ENCODE measurements at places on chromosomes 12 and 14. TPM values are rescaled to one million over a fixed set of nuclear protein-coding genes. Genes with fewer than 3 reads are reported as not detected.
A peak's percentile ranks its signal among the peaks of the same experiment; 100 is the strongest.

Gene B3GNT4
- 1.8 TPM for total RNA-seq

Gene PZP
- total RNA-seq: not detected

Gene CDH24
- total RNA-seq: 164 TPM

Gene JPH4
- total RNA-seq: 52.7 TPM

Gene GNB3
- total RNA-seq: 45.7 TPM

GRCh38 chr12:22812531-22812930 is 187.6 kb downstream of the ETNK1 start:
- H3K27me3 ChIP-seq: no peaks in the 10 kb centered on the region
- no peak overlapping the region for H3K4me3 ChIP-seq

GRCh38 chr12:24838531-24838950 is 110.4 kb downstream of the BCAT1 start:
- peak overlapping the region; percentile 40 for H3K27ac ChIP-seq
- H3K36me3 ChIP-seq: no peaks in the 10 kb centered on the region
- peaks cover 6% of the 10 kb centered on the region for H3K4me1 ChIP-seq

DNA sequence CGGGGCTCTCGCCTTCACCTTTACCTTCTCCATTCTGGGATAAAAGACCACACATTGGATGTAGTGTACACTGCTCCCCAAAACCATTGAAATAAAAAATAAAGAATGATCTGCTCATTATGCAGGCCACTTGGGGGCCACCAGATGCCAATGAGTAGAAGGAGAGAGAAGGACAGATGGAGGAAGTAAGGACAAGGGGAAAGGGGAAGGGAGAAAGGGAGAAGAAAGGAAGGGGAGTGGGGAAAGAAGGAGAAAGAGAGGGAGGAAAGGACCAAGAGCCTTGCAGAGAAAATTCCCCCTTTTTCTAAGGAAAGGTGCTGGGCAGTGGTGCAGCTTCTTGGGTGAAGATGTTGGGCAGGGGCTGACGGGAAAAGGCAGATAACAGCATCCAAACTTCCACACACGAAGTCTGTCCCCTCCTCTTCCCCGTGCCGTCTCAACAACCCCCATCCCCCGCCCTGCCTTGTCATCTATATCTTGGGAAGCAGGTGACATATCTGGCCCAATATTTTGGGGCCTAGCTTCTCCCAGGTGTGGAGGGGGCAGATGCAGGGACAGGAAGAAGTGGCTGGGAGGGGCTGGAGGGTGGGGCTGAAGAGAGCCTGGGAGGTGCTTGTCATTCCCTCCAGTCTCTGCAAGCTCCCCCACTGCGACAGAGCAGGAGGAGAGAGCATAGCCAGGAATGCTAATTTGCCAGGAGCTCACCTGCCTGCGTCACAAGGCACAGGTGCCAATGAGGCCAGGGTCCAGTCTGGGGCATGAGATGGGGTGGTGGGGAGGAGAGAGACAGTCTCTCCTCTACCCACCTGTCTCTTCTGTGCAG is 107.5 kb downstream of the SINHCAF start:
- no peak overlapping the region for H3K4me3 ChIP-seq
- H3K27me3 ChIP-seq: peaks cover 18% of the 10 kb centered on the region
- no peak overlapping the region for H3K27ac ChIP-seq
- peaks cover 5% of the 10 kb centered on the region for H3K36me3 ChIP-seq

DNA sequence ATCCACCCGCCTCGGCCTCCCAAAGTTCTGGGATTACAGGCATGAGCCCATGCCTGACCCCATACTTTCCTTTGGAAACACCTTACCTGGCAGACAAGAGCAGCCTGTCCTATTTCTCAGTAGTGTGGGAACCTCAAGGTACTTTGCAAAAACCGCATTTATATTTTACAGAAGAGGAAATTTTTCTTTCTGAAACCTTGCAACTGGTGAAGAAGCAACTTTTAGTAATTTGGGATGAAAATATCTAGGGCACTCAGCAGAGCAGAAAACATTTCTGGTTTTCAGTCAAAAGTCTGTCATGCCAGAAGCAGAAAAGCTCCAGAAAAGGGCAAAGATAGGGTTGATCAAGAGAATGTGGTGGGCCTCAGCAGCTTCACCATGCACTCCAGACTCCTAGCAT is 21.2 kb downstream of the HVCN1 start:
- H3K27ac ChIP-seq: no peak overlapping the region
- no peak for DNase-seq
- H3K27me3 ChIP-seq: no peaks in the 10 kb centered on the region

- H3K27me3 ChIP-seq: no peaks in the 10 kb centered on the region
- H3K36me3 ChIP-seq: no peaks in the 10 kb centered on the region
- no peaks in the 10 kb centered on the region for H3K4me1 ChIP-seq
- no peak for DNase-seq
Measured at GRCh38 chr12:44441155-44441554, 435.0 kb downstream of the NELL2 start.

- H3K4me3 ChIP-seq: no peak overlapping the region
- peaks cover 4% of the 10 kb centered on the region for H3K4me1 ChIP-seq
- no peak overlapping the region for H3K27ac ChIP-seq
Measured at GRCh38 chr12:26749781-26750180, 83.2 kb downstream of the ITPR2 start.

DNA sequence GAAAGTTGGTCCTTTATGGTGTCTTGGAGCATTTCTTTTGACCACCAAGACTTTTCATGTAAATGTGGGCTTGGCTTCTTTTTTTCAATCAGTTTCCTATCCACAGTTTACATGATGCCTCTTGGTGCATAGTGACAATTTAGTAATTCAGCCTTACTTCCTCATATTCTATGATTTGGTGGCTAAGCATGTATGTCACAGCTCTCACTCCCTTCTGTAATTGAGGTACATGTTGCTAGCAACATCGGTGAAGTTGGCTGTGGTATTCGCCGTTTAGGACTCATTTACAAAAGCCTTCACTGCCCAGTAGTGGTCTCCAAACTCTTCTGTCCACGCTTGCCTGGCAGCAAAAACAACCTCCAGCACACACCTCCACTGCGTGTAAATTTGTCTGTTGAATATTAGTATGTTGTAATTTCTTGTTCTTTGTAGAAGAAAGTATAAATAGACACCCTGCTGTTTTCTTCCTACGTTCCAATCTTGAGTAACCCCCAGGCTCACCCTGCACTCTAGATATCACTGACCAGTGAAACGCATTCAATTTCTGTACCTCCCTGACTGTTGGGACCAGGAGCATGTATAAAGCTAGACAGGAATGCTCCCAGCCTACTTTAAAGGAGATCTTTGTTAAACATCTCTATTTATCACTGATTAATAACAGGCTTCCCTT is 90.4 kb downstream of the PPP2R5C start:
- H3K4me3 ChIP-seq: no peak overlapping the region
- DNase-seq: no peak
- H3K27ac ChIP-seq: peak overlapping the region; percentile 45
- H3K4me1 ChIP-seq: peaks cover 38% of the 10 kb centered on the region
- H3K27me3 ChIP-seq: no peaks in the 10 kb centered on the region

DNA sequence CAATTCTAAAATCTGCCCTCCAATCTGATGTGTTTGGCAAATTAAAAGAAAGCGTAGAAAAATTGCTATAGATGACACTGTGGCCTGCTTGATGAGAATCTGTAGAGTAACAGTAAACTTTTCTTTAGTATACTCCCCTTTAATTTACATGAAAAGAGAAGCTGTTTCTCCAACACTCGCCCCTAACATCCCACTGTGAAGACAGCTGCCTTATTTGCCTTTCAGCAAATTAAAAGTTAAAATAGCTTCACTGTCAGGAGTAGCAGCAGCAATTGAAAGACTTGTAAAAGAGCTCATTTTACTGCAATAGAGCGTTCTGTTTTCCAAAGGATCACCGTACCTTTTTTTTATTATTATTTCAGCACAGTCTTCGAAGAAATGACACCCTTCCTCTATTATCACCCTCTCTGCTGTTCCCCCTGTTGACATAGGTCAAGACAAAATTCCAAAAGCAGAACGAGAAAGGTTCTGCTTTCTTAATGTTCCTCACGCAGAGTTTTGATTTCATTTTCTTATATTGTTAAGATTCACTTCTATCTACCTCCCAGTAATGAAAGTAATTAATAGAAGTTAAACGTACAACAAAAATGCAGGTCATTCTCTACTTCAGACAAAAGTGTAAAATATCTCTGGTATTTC is 153.5 kb upstream of the USP15 start:
- H3K4me1 ChIP-seq: no peaks in the 10 kb centered on the region
- no peak for DNase-seq
- H3K27ac ChIP-seq: no peak overlapping the region
- no peak overlapping the region for H3K4me3 ChIP-seq
